Foreskin fibroblast (primary cell): ENCODE measurements at places on chromosomes 5 and 9.

- no peak for DNase-seq
These were observed 55.2 kb downstream of the MCTP1 start for GRCh38 chr5:95229646-95230045.

DNA sequence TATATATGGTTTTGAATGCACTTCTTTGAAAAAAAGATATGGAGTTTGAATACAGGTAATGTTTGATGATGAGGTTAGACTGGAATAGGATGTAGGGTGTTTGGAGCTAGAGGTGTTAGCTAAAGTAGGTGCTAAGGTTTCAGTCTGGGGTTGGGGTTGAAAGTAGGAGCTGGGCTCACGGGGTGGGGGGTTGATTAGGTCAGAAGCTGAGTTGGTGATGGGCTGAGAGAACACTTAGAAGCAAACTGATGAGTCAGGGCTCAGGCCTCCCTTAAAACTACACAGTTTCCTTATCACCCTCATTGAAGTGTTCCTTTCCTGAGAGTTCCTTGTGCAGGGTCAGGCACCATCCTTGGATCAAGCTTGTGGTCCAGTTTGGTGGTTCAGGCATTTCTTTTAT lies 308.8 kb upstream of the ADAMTS16 start:
- no peak for DNase-seq

GRCh38 chr9:134590240-134591081 lies 51.1 kb upstream of the COL5A1 start:
- no peak for DNase-seq

DNA sequence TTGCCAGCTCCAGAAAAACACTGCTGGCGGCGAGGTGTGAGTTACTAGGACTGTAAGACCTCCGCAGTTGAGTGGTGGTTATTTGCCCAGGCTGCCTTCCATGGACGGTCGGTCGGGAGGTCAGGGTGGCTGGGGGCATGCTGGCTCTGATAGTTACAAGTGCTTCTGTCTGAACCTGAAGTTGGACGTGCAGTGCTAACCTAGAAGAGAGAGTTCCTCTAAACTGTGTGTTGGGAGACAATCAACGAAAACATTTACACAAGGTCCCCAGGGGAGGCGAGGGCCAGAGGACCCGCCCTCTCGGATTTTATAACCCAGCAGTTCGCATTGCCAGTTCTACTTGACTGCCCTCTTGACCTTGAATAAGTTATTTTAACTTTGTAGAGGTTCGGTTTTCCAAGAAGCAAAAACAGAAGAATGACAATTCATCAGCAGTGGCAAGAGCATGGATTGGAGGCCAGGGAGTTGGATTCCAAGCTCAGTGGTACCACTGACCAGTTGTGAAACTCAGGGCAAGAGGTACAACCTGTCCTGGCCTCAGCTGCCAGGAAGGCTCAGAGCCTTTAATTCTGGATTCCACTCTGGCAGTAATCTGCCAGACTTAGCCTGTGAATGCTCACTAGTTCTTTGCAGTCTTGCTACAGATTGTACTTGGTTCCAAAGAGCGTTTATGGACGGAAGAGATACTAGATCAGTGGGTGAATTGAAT lies 28.7 kb upstream of the PDE8B start:
- DNase-seq: no peak

GRCh38 chr5:58011301-58011700 lies 448.6 kb downstream of the PLK2 start:
- DNase-seq: no peak

DNA sequence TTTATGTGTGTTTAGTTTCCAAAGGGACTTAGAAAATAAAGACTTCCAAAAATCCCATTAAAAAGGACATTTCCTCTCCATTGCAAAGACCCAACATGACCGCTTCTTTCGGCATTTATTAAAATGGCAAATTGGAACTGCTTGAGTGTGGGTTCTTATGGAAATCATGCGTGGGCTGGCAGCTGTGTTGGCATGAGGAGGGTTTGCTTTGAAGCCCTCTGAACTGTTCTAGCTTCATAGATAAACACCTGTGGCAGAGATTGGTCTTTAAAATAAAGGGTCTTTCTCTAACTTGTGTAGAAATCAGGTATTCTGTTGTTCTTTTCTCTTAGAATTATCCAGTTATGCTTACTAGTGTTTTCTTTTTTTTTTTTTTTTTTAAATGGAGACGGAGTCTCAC lies 55.9 kb upstream of the TEX48 start:
- no peak for DNase-seq

DNA sequence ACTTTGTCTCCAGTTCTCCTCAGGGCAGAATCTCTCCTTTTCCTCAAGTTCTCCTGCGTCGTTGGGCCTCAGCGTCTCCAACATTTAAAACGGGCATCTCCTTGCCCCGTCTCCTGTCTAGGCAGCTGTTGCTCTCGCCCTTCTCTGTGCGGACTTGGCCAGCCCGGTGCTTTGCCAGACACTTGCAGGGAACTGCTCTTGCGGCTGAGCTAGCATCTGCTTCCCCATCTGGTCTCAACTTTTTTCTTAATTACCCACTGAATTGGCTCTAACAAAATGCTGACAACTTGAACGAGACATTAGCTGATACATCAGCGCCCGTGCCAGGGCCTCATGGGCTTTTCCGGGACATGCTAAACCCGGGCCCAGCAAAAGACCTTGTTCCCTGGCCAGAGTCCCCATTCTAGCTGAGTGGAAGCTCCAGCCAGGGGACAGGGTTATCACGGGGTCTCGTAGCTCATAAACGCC lies 25.1 kb downstream of the ZNF618 start:
- DNase-seq: peak; percentile 21

DNA sequence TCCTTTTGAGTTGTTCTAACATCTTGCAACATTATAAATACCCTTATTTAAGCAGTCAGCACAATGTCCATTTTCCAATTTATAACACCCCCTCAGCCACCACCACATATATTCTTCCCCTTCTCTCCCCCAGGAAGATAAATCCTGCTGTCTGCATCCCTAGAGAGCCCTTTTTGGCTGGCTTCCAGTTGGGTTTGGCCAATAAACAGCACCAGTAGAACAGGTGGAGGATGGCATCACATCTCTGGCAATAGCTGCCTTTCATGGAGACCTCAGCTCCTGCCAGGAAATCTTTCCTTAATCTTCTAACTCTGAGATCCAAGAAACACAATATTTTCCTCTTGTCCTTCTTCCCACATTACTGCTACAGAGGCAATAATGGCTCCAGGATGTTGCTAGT lies 53.7 kb downstream of the TRIM36 start:
- DNase-seq: no peak

DNA sequence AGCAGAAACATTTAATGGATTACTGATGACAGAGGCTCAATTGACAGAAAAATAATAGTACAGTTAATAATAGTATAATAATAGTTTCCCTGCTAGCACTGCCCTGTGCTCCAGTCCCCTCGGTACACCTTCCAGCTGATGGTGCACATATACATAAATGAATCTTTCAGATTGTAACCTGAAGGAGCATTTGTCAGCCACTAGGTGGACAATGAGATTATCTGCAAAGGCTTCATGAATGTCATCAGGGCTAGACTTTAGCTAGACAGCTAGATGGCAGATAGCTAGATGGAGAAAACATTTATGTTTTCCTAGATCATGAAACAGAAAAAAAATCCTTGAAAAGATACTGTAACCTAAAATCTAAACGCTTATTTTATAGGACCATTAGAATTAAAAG lies 304.4 kb upstream of the SMC2 start:
- no peak for DNase-seq

- no peak for DNase-seq
These were observed 131.2 kb downstream of the ENTREP1 start for GRCh38 chr9:69456201-69456600.
